ENCODE measurements at places on chromosomes 6 and 20. TPM values are rescaled to one million over a fixed set of nuclear protein-coding genes. Genes with fewer than 3 reads are reported as not detected.

DNA sequence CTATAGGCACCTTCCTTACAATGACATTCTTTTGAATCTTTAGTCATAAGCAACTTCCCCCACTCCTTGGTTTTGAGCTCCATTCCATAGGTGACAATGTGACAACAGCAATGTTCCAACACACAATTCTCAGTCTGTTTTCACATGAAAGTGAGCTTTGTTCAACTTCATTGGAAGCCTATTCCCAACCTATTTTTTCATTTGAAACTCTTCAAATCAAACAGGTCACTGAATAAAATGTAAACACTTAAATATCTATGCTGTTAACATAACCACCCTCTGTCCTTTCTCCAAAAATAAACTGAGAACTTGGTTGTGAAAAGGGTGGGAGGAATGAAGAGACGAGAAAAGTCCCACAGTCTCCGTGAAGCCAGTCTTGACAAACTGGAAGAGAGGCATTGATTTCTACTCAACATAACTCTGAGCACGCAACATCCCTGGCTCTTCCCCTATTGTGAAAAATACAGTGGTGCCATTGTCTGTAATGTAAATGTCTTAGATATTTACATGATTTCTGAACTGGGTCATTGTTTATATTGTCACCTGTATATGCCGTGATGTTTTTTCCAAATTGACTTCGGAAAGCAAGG lies 343.1 kb downstream of the TFAP2A start:
- DNase-seq = no peak

- no peak for DNase-seq
Observed at GRCh38 chr20:41782730-41783406, 164.7 kb upstream of the CHD6 start.

GRCh38 chr20:36133821-36134220 lies 20.7 kb upstream of the EPB41L1 start:
- no peak for DNase-seq

DNA sequence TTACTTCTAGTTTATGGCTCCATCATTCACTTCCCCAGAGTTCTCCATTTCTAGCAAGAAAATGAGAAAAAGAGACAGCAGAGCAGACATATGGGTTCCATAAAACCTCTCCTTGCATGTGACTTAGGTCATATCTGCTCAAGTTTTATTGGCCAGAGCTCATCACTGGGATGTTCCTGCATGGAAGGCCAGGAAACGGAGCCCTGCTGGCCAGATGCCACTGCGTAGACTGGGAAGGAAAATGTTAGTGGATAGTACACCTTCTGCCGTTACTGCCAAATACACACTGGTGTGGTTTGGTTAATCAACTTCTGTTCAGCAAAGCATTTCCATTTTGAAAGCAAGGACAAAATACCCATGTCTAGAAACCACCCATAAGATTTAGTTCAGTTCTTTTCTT lies 220.6 kb upstream of the TSHZ2 start:
- DNase-seq = no peak

DNA sequence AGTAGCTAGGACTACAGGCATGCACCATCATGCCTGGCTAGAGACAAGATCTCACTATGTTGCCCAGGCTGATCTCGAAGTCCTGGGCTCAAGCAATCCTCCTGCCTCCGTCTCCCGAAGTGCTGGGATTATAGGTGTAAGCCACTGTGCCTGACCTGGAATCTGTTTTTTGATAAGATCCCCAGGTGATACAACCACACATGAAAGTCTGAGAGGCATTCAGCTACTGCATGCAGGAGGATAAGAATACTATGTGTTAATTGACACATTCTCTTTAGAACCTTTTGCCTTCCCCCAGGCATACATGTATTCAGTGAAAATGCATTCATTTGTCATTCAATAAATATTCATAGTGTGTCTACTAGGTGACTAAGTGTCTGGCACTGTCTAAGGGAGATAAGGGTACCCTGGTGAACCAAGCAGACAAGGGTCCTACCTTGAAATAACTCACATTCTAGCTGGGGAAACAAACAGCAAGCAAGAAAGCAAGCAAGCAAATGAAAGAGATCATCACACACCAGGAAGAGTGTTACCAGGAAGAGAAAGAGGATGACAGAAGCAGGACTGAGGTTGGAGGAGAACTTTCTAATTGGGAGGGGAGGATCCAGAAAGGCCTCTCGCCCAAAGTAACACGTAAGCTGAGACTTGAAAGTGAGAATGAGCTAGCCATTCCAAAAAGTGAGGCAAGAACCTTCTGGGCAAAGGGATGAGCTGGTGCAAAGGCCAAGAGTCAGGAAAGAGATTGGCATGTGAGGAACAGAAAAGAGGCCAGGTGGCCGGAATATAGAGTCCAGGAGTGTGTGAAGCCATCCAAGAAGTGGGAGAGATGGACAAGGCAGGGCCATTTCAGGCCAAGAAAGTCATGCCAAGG lies 6.5 kb downstream of the GFOD1 start:
- no peak for DNase-seq

DNA sequence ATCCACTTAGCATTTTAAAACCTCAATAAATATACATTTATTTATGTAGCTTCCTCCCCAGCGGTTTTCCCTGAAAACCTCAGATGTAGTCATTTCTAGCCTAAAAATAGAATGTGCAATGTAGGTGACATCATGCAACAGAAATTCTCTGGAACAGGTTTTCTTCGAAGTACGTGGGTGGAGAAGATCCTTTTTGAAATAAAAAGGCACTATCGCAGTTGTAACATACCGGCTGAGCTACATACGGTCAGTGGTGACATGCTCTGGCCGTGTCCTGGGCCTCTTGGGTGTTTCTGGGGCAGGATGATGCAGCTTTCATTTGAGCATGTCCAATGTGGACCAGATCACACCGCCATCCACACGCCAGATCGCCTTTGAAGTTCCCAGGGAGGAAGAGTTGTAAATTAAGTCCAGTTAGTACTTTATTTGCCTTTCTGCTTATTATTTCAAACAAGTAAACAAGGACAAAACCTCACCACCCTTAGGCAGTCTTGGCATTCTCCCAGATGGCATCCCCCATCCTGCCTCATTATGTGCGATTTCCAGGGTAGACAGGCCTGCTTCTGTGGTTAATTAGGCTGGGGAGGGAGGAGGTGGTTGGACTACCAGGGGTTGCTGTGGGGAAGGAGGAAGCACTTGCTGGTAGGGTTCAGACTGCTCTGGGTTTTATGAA lies 109.5 kb upstream of the CLDN20 start:
- DNase-seq = no peak

GRCh38 chr6:33691456-33692077 lies 19.9 kb downstream of the UQCC2 start:
- DNase-seq = no peak

- DNase-seq = no peak
Observed at GRCh38 chr20:1825938-1826445, 69.2 kb upstream of the SIRPA start.

Gene TULP1
- not detected for total RNA-seq

Gene CST3
- total RNA-seq = 24.2 TPM
